Fibroblast of mammary gland (primary cell): ENCODE measurements at places on chromosomes 2 and 18.
A peak's percentile ranks its signal among the peaks of the same experiment; 100 is the strongest.

DNA sequence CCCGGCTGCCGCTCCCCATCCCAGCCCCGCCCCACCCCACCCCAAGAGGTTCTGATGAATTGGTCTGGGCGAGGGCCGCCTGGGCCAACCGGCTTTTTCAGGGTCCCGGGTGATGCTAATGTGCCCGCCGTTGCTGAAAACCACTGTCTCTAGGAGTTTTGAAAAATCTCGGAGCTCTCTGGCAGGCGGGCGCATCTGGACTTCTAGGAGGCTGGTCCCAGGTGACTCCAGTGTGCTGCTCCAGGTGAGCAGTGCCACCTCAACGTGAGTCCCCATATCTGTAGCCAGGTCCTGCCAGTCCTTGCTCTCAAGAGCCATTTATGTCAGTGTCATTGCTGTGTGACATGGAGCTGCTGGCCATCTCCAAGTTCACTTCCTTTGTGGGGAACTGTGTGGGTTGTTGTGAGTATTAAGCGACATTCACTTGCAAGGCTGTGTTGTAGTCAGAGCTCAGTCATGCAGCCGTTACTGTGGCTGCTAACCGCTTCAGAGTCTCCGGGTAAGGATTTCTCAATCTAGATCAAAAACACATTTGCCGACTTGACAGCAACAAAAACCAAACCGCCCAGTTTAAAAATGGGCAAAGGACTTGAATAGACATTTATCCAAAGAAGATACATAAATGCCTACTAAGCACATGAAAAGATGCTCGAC is at the start of gene RFX8:
TSS of gene RFX8 (minus strand) at position 382 of the 654 bp plus-strand sequence. CDS start 8,264 bp downstream, outside the sequence.
- DNase-seq = peak; percentile 100

DNA sequence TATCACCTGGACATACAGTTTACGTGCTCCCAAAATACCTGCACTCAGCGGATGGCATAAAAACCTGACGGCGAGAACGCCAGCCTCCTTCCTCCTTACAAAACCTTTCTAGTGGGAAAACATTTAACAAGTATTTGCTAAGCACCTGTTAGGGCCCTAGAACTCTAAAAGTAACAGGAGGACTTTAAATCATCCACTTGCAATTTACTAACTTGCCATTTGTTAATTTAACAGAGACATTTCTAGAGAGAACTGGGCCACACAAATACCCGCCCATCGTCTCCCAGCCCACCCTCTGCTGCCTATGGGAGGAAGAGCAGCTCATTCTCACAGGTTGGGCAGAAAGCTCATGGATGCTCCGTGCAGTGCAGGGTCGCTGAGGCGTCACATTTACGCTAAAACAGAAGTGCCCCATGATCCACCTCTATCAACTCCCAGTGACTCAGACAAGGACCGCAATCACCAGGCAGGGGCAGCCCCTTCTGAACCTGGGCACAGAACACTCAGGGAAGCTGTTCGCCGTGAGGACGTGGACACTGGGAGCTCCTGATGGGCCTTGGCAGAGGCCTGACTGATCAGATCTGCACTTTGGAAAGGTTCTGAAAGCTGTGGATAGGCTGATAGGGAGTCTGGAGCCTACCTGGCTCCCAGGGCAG is 106.9 kb downstream of the HDAC4 start:
- DNase-seq = no peak

DNA sequence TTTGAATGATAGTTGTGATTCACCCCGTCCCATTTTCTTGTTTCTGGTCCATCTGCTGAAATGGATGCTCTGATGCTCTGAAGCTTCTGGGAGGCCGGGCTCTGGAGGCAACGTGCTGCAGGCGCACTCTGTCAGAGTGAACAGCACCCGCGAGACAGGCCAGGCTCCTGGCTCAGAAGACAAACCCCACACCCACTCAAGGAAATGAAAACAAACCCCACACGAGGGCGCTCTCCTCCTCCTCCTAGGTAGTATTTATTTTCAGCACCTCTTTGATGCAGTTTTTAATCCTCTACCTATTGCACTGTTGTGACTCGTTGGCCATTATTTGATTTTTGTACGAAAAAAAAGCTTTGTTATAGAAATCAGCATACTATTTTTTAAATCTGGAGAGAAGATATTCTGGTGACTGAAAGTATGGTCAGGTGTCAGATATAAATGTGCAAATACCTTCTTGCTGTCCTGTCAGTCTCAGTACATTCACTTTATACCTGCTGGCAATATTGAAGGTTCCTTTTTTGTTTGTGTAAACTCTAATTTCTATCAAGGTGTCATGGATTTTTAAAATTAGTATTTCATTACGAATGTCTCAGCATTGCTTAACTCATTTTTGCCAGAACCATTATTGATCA is 10.3 kb upstream of the CHST10 start:
- peak; percentile 61 for DNase-seq

GRCh38 chr2:145931781-145932395 is 1412.0 kb upstream of the ZEB2 start:
- DNase-seq = no peak

- peak; percentile 36 for DNase-seq
Measured at GRCh38 chr2:88831792-88832248, 140.3 kb downstream of the RPIA start.

DNA sequence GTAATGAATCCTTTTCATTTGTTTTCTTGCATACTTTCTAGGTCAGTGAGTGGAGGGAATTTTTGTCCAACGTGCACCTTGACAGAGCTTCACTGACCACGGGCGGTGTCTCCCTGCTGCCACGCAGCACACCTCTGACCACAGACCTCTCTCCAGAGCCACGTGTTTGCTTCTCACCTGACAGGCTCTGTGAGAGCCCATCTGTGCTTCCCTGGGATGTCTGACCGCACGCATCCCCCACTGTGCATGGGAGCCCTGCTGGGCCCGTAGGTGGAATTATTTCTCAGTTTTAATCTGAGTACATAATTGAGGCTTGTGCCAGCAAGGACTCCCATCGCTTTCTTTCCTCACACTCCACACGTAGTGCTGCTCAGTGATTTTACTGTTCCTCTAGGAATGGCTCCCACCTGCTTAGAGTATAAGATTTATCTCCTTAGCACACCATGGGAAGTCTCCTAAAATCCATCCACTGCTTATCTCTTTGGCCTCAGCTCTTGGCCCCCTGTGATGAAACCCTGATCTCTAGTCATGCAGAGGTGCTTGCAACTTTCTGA is 482.6 kb downstream of the TSN start:
- no peak for DNase-seq

GRCh38 chr2:37561615-37562569 is 109.5 kb downstream of the CDC42EP3 start:
- peak; percentile 91 for DNase-seq

DNA sequence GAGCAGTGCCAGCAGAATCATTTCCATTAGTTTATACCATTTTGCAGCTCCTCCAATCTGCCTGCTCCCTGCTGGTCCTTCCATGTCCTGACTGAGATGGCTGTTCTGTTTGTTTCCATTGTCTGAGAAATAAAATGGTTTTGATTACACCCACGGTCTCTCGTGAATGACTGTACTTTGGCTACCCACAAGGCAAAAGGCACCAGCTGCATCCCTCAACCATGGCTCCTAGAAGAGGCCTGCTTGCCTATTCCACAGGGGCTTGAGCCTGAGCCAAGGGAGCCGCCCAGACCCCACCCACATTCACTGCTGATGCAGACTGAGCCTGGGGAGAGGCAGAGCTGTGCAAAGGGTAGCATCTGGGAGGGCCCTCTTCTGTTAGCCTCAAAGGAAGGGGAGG is 31.2 kb downstream of the MARCHF4 start:
- DNase-seq = peak; percentile 69

- peak; percentile 30 for DNase-seq
Measured at GRCh38 chr2:186903216-186903615, 54.2 kb upstream of the ZSWIM2 start.

- DNase-seq = no peak
Measured at GRCh38 chr2:63192169-63192888, 141.7 kb downstream of the OTX1 start.

- DNase-seq = peak; percentile 50
Measured at GRCh38 chr2:168686452-168687191, 115.8 kb upstream of the NOSTRIN start.

DNA sequence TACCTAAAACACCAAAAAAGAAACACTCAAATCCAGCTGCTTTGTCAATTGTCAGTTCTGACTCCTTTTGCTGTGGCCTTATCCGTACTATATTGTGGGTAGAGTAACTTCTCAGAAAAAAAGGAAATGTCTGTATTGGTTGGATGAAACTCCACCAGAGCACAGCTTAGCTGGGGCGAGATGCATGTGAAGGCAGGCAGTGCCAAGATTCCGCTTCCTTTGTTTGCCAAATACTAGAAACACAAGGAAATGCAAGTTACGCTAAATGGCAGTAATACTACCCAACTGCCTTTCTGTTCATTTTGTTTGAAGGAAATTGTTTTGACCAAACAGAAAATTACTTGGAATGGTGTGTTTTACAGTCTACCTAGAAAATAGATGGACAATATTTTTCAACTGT is 10.0 kb downstream of the KLF11 start:
- no peak for DNase-seq

DNA sequence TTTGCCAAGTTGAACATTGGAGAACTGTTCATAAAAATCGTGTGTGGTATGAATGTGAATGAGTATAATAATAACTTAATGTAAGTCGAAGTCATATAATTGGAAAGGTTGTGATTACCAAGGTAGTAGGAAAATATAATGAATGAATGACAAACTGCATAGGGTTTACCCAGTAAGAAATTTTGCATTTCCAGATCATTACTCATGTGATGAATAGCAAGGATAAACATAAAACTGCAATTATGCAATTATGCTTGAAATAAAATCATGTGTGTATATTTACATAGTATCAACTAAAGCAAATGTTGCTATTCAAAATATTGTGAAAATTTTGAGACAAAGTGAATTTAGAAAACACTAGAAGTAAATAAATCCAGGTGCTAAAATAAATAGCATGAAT is 1108.7 kb upstream of the TMEFF2 start:
- DNase-seq = no peak

- DNase-seq = peak; percentile 31
Measured at GRCh38 chr2:31354837-31355236, 59.7 kb downstream of the XDH start.

- no peak for DNase-seq
Measured at GRCh38 chr2:118878531-118879149, 31.2 kb upstream of the EN1 start.

- DNase-seq = peak; percentile 20
Measured at GRCh38 chr2:74037379-74037860, 52.7 kb downstream of the TET3 start.

GRCh38 chr2:3712831-3713503 is 9.6 kb downstream of the DCDC2C start:
- peak; percentile 58 for DNase-seq

GRCh38 chr2:4914551-4914950 is 777.6 kb upstream of the SOX11 start:
- peak; percentile 12 for DNase-seq

- peak; percentile 76 for DNase-seq
Measured at GRCh38 chr18:35005963-35006577, 35.1 kb upstream of the MAPRE2 start.

GRCh38 chr2:183993052-183993451 is 605.3 kb upstream of the ZNF804A start:
- no peak for DNase-seq

DNA sequence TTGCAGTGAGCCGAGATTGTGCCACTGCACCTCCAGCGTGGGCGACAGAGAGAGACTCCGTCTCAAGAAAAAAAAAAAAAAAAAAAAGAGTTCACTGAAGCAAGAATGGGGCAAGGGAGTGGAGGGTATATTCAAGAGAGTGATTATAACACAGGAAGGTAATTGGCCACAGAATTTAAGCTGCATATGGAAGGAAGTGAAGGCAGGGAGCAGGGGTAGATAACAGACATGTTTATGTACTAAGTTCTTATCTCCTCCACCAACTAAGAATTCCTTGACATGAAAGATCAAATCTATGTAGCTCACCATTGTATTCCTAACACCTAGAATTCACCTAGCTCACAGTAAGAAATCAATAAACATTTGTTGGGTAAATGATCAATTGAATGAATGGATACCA is 37.3 kb downstream of the GKN2 start:
- DNase-seq = no peak

- peak; percentile 49 for DNase-seq
Measured at GRCh38 chr2:9980520-9980919, 29.0 kb downstream of the GRHL1 start.

DNA sequence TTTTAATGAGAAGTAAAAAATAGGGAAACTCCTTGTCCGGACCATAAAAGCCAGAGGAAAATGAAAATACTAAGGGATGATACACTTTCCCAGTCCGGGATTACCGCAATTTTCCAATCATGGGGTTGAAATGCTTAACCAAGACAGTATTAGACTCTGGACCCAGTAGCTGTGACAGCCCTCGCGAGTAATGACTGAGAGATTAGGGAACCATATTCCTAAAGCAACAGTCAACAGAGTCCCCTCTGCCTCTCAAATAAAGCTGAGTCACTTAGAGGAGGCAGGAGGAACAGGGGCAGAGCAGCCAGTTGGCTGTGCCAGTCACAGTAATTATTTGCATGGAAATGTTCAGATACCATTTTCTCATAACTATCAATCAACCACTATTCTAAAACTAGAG is 34.8 kb downstream of the GPATCH11 start:
- DNase-seq = no peak

DNA sequence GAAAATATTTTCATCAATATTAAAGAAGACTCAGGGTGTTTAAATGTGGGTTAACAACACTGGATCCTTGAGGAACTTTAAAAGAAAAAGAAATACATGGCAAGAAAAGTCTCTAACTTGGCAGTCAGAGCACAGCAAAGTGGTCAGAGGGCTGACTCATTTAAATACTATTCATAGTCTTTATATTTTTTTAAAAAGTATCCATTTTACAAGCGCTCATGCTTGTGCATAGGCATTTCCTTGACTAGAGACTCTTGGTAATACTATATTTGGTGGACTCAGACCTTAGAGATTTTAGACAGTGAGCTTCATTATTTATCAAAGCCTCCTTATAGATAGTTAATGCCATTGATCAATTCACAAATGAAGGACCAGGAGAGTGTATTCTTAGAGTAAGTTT is 110.2 kb downstream of the ABCA12 start:
- DNase-seq = peak; percentile 38

- no peak for DNase-seq
Measured at GRCh38 chr18:27447451-27447881, 262.4 kb upstream of the CHST9 start.

DNA sequence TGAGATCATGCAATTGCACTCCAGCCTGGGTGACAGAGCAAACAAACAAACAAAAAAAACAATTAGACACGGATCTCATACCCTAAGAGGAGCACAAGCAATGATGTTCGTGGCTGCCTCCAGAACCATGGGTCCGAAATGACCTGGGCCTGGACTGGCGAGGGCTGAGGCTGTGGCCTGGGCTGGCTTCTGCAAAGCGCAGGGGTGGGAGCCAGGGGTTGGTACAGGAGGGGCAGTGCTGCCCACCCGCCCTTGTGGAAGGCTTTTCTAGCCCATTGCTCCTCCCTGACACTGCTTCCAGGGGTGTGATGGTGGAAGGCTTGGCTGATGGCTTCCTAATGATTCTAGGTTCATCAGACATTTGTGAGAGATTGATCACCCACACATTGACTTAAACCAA is 167.8 kb downstream of the FHOD3 start:
- DNase-seq = no peak
